ENCODE measurements at places on chromosomes 4 and X. TPM values are rescaled to one million over a fixed set of nuclear protein-coding genes. Genes with fewer than 3 reads are reported as not detected.
A peak's percentile ranks its signal among the peaks of the same experiment; 100 is the strongest.

DNA sequence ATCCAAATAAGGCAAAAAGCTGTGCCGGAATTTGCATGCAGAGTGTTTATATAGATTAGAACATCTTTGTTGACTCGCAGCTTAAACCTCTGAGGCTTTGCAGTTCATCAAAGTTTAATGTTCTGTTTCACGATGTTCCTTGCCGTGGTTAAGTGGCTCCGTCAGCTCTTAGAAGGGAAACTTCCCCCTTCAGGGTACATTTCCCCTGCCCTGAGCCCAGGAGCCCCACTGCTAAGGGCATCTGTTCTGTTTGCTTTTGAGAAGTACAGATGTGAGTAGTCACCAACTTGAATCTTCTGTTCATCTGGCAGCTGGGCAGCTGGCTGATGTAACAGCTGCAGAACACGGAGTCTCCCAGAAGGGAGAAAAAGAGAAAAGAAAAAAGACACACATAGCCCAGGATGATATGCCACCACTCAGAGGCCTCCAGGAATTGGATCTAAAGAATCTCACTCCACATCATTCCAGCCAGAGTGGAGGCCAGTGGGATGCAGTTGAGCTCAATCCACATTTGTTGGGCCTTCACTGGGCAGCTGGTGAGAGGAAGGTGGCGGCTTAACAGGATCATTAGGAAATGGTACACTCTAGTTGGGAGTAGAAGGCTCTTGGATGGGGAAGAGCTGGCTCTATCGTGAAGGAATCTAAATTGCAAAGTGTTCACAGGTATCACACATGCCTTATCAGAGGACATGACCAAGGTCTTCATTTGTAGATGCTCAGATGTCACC, 178.7 kb upstream of the RBPJ start:
- peak; percentile 34 for DNase-seq

- DNase-seq = peak; percentile 94
Observed at GRCh38 chr4:2805712-2806389, 13.0 kb downstream of the SH3BP2 start.

DNA sequence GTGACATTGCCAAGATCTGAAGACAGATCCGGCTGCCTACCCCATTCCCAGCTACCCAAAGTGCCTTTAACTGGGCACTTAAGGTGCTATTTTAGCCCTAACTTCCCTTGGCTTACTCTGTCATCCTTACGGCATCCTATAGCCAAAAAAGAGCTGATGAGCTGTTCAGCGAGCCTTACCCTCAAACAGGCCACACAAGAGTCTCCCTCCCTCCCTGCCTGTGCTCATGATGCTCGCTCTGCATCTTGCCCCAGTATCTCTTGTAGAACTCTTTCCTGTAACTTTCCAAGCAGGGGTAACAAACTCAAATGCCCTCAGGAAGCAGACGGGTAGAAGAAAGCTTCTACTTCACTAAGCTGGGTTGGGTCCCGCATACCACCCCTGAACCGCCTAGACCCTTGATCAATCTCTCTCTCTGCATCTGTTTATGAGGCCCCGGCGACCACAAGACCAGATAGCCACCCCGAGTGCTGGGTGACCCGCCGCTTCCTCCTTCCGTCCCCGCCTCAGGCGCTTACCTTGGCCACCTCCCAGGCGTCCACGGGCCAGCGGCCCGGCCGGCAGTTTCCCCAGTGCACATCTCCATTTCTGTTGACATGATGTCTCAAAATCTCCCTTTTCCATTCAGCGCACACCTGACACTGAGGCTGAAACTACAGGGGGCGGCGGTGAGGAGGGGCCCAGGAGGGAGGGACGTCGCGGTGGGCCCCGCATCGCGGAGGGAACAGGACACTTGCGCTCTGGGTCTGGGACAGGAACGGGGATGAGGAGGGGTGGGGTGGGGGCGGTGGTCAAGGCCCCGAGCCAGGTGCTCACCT, 663 bp downstream of the CXorf38 start:
- peak; percentile 50 for DNase-seq

DNA sequence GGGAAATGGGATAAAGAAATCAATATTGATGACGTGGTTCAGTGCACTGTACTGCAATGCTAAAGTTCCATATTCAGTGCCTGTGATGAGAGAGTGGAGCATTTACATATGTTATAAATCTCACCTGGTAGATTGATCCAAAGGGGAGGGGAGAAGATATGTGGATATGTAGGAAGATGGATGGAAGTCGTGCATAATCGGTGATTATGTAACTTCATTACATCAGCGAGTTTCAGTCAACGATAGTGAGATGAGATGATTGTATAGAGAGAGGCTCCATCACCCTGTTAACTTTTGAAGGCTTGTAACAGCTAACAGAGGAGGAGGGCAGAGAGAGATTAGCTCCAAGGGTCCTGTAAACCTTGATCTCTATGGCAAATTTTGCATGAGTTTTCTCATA, 1.8 kb downstream of the IL1RAPL1 start:
- no peak for DNase-seq

- no peak for DNase-seq
Observed at GRCh38 chr4:156374069-156374468, 420.4 kb upstream of the CTSO start.

The GAB3 gene
- 14.4 TPM for total RNA-seq

DNA sequence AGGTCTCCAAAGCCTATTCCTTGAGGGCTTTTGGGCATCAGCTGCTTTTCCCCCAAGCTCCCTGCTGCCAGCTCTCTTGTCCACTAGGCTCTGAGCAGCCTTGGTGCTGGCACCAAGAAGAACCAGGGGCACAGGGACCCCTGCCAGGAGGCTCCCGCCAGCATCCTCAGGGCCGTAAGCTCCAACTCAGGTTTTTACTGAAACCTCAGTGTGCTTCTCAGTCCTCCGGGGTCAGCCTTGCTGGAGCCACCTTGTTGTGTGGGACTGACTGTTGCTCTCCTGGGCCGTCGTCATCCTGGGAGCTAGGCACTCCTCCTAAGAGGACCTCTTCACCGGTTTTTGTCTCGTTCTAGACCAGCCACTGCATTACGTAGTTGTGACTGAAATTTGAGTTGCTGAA, 38.9 kb downstream of the NOP14 start:
- DNase-seq = no peak

DNA sequence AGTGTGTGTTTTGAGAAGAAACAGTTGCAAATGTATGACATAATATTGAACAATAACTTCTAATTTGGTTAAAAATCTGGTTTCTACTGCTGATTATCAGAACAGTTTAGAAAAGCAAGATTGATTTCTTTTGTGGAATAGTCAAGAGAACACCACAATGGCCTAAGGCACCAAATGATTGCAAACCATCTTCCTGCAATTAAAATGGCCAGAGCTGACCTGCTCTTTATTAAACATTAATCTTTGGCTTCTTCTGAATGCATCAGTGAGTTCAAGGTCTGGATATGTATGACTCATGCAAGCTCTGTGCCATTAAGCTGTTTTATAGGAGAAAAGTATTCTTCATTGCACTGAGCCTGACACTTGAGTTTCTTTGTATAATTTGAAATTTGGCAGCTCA, 107.8 kb upstream of the PDHA2 start:
- no peak for DNase-seq

The SCD5 gene
- 12.0 TPM for total RNA-seq

GRCh38 chr4:56305390-56305789, 81.9 kb downstream of the AASDH start:
- no peak for DNase-seq

GRCh38 chrX:107454302-107454701, 4.8 kb downstream of the FRMPD3 start:
- no peak for DNase-seq

DNA sequence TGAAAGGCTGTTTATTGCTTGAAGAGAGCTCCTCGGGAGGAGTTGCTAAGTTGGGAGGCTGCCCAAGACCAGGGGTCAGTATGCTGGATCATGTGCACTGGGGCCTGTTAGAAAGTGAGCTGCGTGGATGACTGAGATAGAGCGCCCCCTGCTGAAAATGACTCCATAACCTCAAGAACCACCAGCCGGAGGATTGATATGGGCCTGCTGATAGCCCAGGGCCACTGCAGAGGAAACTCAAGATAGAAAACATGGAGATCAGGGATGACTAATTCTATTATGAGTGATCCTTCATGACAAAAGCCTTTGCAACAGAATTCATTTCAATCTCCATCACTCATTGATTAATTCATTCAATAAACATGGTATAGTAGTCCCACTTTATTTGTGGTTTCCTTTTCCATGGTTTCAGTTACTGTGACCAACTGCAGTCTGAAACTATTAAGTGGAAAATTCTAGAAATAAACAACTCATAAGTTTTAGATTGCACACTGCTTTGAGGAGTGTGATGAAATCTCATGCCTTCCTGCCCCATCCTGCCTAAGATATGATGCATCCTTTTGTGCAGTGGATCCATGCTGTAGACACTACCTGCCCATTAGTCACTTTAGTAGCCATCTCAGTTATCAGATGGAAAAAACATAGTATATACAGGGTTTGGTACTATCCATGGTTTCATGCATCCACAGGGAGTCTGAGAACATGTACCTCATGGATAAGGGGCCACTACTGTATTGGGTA, 126.7 kb upstream of the MBNL3 start:
- DNase-seq = no peak

- no peak for DNase-seq
Observed at GRCh38 chr4:158818560-158819140, 49.8 kb downstream of the FNIP2 start.

The STATH gene
- not detected for total RNA-seq

The FATE1 gene
- total RNA-seq = not detected

DNA sequence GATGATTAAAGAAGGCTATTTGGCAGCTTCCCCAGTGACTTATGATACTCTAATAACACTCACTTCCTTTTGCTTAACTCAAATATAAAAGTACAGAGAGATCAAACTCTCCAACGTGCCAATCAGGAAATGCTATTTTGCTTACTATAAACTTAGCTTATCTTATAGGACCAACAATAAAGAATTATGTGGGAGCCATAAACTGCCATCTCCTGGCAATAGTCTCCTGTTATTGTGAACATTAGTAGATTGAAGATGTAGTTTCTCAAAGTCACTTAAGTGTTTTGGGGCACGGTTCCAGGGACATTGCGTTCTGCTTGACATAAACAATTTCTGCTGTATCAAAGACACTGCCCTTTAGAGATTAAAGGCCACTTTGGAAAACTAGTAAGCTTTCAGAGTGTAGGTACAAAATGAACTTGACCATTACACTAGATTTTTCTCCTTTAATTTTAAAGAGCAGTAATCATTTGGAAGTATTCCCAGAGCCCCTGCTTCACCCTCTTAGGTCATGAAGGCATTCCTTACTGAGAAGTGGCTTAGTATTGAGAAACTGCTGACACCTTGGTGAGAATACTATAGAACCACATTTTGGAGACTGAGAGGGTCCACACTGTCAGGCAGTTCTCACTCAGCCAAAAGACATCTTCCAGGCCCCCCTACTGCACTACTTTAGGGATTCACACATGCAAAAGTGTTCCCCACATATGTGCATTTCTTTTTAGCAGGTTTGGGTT, 51.9 kb downstream of the MAOA start:
- DNase-seq = peak; percentile 87

- DNase-seq = no peak
Observed at GRCh38 chrX:11269996-11270395, 23.2 kb upstream of the AMELX start.

The TMEM271 gene
- total RNA-seq = not detected

DNA sequence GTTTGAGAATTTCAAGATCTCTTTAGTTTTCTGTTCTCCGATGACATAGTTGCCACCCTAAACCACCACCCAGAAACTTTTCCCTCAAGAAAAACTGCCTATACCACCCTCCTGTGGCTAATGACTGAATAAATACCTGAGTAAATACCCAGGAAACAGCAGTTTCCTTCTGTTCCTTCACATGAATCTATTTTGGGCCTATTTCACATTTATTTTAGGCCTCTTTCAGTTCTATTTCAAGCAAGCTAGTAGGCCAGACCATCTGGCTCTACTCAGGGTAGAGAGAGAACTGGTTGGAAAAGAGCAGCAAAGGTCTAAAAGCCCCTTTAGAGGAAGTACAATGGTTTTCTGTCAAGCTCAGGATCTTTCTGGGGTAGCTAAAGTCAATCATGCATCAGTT, 23.4 kb downstream of the ARHGEF9 start:
- DNase-seq = no peak

GRCh38 chr4:105184316-105184980, 37.8 kb downstream of the TET2 start:
- DNase-seq = no peak

- no peak for DNase-seq
Observed at GRCh38 chr4:25797136-25797535, 65.7 kb downstream of the SEL1L3 start.

The PNPLA4 gene
- total RNA-seq = 30.1 TPM

The XAGE2 gene
- not detected for total RNA-seq

DNA sequence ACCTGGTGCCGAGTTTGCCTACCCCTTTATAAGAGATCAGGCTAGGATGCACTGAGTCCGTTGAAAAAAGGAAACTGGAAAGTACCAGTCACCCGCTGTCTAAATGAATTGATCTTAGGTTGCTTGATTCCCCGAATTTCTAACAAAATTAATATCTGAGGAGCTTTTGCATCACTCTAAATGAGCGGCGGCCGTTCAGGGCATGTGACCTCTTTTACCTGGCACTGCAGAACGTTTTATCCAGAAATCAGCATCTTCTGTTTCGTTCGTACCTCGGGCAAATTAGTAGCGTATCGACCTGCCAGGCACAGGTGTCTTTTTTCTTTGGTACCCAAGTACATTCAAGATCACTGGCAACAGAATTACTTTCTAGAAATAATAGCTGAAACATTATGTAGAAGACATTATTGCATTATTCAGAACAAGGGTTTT, 876 bp downstream of the KLHL2 start:
- DNase-seq = no peak

- no peak for DNase-seq
Observed at GRCh38 chrX:3420316-3420715, 73.9 kb upstream of the MXRA5 start.

DNA sequence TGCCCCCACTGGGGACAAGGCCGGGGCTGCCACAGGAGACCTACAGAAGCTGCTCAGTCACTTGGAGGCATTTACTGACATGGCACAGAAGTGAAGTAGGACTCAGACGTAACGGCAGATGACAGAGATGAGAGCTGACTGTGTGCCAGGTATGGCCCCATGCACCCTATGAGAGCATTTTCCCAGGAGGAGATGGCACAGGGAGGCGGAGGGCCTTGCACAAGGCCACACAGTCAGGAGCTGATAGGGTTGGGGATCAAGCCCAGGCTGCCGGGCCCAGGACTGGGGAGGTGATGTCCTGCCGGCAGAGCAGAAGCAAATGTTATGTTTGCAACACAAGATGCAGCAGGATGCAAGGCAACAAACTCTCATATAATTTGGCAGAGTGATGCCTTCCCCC, 34.1 kb downstream of the NAT8L start:
- no peak for DNase-seq

DNA sequence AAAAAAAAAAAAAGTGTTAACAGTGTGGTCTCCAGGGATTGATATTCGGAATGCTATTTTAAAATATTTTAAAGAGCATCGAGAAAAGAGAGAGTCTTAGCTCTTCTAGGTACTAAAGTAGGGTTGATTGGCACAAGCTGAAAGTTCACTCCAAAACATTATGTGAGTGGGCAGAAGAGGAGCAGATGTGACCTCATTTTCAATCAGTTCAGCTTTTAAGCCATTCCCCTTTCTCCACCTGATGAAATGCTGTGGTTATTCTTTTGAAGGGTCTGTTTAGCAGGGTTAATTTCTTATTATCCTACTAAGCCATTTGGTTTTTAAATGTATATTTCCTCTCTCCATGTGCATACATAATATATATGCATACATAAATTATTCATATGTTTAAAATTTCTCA, 69.2 kb downstream of the GALNT7 start:
- no peak for DNase-seq

The EGFL6 gene
- not detected for total RNA-seq

Data from right cardiac atrium (tissue), 5 donors.